ENCODE measurements at places on chromosomes 12 and 14.

GRCh38 chr12:89075880-89076540 lies 276.3 kb downstream of the DUSP6 start:
- DNase-seq = no peak

GRCh38 chr12:49086116-49086515 lies 8.5 kb downstream of the DHH start:
- no peak for DNase-seq

DNA sequence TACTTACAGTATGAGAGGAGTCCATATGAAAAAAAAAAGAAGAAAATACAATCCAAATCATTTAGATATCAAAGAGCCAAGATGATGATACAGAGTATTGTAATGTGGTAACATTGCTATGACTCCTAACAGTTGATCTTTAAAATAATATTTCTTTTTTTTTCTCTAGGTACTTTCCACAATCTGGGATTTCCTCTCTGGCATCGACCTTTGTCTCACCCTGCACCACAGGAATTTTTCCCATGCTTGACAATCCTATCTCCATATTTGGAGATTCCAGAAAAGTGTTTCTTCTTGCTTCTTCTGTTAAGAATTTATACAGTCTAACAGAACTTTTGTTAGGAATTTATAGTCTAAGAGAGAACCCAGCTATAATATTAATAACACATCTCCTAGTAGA lies 184.4 kb downstream of the ITPR2 start:
- no peak for DNase-seq

GRCh38 chr14:86626530-86626929 lies 1096.6 kb downstream of the FLRT2 start:
- no peak for DNase-seq

DNA sequence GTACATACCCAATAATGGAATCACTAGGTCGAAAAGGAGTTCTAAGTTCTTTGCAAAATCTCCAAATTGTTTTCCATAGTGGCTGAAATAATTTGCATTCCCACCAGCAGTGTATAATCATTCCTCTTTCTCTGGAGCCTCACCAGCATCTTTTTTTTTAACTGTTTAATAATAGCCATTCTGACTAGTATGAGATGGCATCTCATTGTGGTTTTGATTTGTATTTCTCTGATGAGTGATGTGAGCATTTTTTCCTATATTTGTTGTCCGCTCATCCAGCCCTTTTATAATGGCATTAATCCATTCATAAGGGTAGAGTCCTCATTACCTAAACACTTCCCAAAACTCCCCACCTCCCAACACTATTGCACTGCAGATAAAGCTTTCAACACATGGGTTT lies 278.3 kb downstream of the SEC23A start:
- DNase-seq = no peak

DNA sequence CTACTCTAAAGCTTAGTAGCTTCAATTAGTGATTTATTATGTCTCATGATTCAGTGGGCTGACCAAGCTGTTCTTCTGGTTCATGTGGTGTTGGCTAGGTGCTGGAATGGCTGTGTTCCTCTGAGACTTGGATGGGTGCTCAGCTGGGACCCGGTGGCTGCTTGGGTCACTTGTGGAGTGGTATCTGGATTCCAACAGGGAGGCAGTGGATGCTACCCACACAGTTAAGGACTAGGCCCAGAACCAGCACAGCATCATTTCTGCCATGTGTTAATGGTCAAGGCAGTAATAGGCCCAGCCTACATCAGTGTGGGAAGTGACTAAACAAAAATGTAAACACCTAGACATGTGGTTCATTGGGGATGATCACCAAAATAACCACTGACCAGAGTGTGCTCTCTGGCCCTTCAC lies 72.2 kb downstream of the FGD4 start:
- no peak for DNase-seq

DNA sequence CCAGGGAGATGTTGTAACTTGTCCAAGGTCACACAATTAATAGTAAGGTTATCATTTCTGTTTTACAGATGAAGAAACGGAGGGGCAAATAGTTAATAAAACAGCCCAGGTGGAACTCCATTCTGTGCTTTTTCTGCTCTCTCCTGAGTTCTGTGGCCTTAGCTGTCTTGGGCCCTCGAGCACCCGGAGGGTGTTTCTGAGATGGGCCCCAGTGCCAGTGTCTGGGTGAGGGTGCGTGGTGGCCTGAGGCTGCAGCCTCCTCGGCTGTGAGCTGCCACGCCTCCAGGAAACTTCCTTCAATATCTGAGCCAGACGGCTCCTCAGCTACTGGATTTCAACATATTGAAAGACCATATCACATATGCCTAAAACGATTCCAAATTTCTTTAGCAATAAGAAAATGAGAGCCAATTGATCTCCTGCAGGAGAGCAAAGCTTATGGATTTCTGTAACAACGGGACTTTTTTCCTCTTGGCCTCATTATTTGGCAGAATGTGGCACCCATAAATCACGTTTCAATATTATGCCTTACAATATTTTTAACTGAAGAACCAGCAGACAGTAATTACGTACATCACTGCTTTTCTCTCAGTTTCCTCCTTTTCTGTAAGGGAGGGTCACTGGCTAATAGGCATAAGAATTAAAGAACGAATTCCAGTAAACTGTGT lies 74.8 kb upstream of the DICER1 start:
- no peak for DNase-seq

- DNase-seq = no peak
Measured at GRCh38 chr14:91406982-91407381, 10.6 kb downstream of the CCDC88C start.

DNA sequence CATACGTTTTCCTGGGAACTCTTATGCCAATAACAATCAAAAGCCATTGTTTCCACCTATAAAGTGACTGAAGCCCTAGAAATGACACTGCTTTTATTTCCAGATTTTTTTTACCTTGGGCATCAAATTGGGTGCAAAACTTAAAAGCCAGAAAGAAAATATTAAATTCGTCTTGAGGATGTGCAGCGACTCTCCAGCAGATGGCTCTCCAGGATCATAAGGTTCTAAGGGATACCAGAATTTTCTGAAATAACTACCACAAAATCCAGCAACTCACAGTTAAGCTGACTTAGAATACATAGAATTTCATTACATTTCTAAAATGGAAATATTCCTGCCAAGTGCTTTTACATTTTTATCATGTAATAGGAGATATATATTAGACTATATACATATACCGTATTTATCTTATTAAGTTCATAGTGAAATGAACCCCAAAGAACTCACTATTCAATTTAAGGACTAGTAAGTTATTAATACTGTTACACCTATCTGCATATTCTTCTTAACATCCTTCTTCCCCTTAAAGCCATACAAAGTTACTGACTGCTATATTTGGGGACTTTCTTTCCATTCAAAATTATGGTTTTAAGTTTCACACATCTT lies 44.0 kb downstream of the ARMH4 start:
- no peak for DNase-seq

GRCh38 chr12:39813776-39814175 lies 194.2 kb upstream of the ABCD2 start:
- DNase-seq = no peak

DNA sequence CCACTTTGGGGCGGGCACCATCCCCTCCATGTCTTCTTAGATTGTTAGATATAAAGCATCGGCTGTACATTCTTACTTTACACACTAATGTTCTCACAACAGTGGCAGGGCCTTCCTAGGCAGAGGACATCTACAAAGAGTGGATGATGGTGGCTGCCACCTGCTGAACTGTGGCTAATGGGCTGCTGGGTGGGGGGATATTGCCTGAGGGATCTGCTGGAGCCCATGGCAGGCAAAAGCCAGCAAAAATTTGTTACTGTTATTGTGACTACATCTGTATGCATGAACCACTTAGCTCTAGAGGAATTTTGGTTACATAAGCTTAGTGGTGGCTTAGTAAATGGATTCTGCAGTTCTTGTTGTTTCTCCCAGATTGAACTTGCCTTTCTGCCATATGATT lies 52.6 kb downstream of the DIP2B start:
- no peak for DNase-seq

- DNase-seq = no peak
Measured at GRCh38 chr12:118377884-118378470, 1.6 kb downstream of the SUDS3 start.

- no peak for DNase-seq
Measured at GRCh38 chr14:80350707-80351106, 139.4 kb upstream of the DIO2 start.

DNA sequence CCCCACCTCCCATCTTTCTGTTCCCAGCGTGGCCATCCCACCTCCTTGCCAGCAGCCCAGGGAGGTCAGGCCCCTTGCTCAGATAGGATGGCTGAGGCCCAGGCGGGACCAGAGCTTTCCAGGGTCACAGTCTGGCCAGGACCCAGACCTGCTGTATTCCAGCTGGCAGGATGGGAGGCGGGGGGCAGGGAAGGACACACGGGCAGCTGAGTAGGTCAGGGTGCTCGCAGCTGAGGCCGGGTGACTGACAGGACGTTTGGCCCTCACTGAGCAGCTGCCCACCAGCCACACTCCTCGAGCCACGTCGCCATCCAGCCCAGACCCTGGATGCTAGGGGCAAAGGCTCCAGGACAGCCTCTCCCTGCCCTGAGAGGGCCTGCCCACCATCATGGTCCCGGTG lies 4.0 kb downstream of the NUDT14 start:
- DNase-seq = no peak

- no peak for DNase-seq
Measured at GRCh38 chr14:24535737-24536136, 27.7 kb upstream of the CMA1 start.

GRCh38 chr12:83763425-83763824 lies 1076.7 kb downstream of the TMTC2 start:
- DNase-seq = no peak

DNA sequence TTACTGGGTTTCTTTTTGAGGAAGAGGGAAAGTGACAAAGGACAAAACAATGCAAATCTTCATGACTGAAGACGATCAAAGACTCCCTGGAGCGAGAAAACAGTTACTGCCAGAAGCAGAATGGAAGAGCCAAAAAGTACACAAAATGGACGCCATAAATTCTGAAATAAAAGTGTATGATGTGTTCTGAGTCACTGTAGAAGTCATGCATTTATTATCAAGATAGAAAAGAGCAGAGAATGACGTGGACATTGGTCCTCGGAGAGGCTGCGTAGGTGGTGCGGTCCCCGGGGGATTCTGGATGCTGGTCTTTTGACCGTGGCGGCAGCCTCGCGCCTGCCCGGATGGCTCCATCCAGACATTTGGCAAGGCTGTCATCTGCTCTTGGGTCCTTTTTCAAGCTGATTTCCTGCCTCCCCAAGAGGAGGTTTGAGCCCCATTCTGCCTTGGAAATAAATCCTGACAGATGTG lies 52.8 kb downstream of the C14orf132 start:
- DNase-seq = no peak

DNA sequence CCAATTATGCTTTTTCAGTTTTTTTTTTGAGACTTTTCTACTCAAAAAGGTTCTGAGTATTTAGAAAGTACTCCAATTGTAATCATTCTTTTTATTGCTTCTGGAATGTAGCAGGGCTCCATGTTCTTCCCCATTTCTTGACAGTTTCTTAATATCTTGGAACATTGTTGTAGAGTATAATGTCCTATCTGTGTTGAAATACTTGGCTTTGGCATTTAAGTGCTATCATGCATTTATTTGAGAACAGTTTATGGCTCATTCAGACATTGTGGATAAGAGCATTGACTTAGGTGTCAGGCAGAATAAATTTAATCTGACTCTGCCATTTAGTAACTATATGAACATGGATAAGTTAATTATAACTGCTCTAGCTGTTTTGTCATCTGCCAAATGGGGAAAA lies 28.3 kb downstream of the ADIPOR2 start:
- DNase-seq = no peak

GRCh38 chr12:6114476-6114870 lies 10.0 kb downstream of the VWF start:
- DNase-seq = no peak

DNA sequence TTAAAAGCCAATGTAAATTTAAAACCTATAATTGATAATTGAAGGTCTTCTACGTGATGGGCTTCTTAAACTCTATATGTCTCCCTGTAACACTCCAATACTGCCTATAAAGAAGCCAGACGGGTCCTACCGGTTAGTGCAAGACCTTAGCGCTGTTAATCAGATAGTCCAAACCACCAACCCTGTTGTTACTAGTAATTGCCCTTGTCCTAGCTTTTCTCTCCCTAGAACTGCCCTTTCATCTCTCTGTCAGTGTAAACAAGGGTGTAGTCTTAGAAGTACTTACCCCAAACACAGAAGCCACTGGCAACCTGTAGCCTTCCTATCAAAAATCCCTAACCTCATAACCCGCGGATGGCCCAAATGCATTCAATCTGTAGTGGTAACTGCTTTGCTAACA lies 243.0 kb upstream of the DIO3 start:
- DNase-seq = no peak

- DNase-seq = no peak
Measured at GRCh38 chr14:20659813-20660395, 18.4 kb upstream of the OR6S1 start.

- no peak for DNase-seq
Measured at GRCh38 chr12:68854078-68854468, 46.1 kb downstream of the MDM2 start.

GRCh38 chr14:64541972-64542835 lies 1.7 kb downstream of the HSPA2 start:
- no peak for DNase-seq
